ENCODE measurements at places on chromosomes 7 and 10. TPM values are rescaled to one million over a fixed set of nuclear protein-coding genes. Genes with fewer than 3 reads are reported as not detected.

HEPACAM2 gene
- not detected for polyA plus RNA-seq

GRCh38 chr7:152176797-152177196, 151.3 kb downstream of the GALNT11 start:
- H3K4me3 ChIP-seq: no peak overlapping the region
- H3K27me3 ChIP-seq: no peaks in the 10 kb centered on the region
- H3K36me3 ChIP-seq: peaks cover 20% of the 10 kb centered on the region
- H3K4me1 ChIP-seq: no peaks in the 10 kb centered on the region
- DNase-seq: no peak

DNA sequence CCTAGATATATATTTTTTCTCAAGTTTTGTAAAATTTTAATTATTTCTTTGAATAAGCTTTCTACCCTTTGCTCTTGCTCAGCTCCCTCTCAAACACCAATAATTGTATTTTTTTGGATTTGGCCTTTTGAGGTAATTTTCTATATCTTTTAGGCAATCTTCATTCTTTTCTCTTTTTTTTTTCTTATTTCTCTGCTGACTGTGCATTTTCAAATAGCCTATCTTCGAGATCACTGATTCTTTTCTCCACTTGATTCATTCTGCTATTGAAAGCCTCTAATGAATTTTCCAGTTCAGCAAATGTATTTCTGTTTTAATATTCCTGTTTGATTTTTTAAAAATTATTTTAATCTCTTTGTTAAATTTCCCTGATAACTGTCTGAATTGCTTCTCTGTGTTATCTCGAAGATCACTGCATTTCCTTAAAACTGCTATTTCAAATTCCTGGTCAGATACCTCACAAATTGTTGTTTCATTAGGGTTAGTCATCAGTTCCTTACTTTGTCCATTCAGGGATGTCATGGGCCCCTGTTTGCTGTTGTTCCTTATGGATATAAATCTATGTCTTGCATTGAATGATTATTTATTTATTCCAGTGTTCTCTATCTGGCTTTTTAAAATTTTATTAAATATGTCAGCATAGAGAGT, 100.1 kb upstream of the UNC5B start:
- H3K36me3 ChIP-seq: no peaks in the 10 kb centered on the region
- no peaks in the 10 kb centered on the region for H3K27me3 ChIP-seq
- DNase-seq: no peak
- H3K4me1 ChIP-seq: no peaks in the 10 kb centered on the region
- H3K27ac ChIP-seq: no peak overlapping the region
- no peak overlapping the region for H3K4me3 ChIP-seq

DNA sequence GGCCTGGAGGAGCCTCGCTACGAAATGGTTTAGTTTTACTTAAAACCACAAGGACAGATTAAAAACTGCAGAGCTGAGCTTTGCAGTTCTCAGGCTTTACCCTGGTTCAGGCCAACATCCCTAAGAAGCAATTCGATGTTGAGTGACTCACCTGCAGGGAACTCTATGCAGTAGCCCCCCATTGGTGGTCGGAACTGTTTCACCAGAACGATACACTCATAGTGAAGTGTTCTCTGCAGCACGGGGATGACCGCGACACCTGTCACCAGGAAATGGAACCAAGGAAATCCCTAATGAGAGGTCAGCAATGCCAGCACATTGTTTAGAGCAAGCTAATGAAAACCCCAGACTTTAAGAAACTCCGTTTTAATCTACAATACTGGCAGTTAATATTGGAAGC, 18.0 kb downstream of the NUDT5 start:
- peaks cover 9% of the 10 kb centered on the region for H3K4me1 ChIP-seq
- H3K27me3 ChIP-seq: no peaks in the 10 kb centered on the region
- peaks cover 21% of the 10 kb centered on the region for H3K36me3 ChIP-seq
- DNase-seq: no peak
- H3K4me3 ChIP-seq: no peak overlapping the region

DNA sequence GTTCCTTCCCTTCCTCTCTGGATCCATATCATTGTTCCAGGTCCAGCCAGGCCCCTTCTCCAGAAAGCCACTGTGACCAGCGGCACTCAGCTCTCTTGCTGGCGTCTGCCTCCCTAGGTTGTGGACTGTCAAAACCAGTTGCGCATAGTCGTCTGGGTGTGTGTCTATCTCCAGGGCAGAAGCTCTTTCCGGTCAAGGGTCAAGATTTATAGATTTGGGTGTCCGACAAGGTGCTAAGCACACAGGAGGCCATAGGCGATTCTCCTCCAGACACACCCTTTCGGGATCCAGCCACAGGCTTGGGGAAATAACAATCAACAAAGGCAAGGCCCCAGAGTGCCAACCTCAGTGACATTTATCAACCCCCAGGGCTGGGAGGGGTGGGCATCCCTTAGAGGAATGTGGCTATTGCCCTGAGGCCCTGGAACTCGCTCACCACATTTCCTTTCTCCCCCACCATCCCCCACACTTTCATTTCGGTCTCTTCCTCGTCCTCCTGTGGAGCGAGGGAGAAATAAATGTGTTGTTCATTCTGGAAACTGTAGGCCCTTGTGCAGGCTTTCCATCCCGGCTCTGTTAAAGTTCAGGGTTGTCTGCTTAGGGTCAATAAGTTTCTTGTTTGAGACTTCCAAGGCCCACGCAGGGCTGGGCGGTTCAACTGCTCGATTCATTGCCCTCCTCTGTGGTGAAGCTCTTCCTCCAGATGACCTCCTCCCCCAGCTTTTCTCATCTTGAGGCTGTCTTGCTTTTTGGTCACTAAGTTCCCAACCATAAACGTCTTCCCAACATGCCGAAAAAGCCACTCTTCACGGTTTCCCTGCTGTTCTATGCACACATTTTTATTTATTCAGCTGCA, 57.9 kb downstream of the AFAP1L2 start:
- H3K4me1 ChIP-seq: no peaks in the 10 kb centered on the region
- H3K36me3 ChIP-seq: no peaks in the 10 kb centered on the region
- no peak overlapping the region for H3K27ac ChIP-seq
- H3K27me3 ChIP-seq: no peaks in the 10 kb centered on the region
- H3K4me3 ChIP-seq: no peak overlapping the region

MBL2 gene
- polyA plus RNA-seq: not detected

DNA sequence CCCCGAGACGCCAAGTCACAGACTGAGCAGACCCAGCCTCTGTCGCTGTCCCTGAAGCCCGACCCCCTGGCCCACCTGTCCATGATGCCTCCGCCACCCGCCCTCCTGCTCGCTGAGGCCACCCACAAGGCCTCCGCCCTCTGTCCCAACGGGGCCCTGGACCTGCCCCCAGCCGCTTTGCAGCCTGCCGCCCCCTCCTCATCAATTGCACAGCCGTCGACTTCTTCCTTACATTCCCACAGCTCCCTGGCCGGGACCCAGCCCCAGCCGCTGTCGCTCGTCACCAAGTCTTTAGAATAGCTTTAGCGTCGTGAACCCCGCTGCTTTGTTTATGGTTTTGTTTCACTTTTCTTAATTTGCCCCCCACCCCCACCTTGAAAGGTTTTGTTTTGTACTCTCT, 215.6 kb downstream of the TCF7L2 start:
- no peaks in the 10 kb centered on the region for H3K27me3 ChIP-seq
- peaks cover under 1% of the 10 kb centered on the region for H3K36me3 ChIP-seq
- no peak for DNase-seq

- H3K36me3 ChIP-seq: no peaks in the 10 kb centered on the region
- DNase-seq: no peak
- H3K27me3 ChIP-seq: no peaks in the 10 kb centered on the region
- H3K4me3 ChIP-seq: no peak overlapping the region
- H3K4me1 ChIP-seq: no peaks in the 10 kb centered on the region
These were observed 17.5 kb downstream of the KIAA1549 start for GRCh38 chr7:138963675-138964074.

GRCh38 chr7:154746571-154747360, 256.2 kb downstream of the PAXIP1 start:
- H3K36me3 ChIP-seq: no peaks in the 10 kb centered on the region
- H3K4me1 ChIP-seq: no peaks in the 10 kb centered on the region
- no peak overlapping the region for H3K4me3 ChIP-seq
- H3K27ac ChIP-seq: no peak overlapping the region
- DNase-seq: no peak

ADRA2A gene
- not detected for polyA plus RNA-seq

INPP5A gene
- polyA plus RNA-seq: 11.2 TPM

SEMA3A gene
- polyA plus RNA-seq: 2.1 TPM

DNA sequence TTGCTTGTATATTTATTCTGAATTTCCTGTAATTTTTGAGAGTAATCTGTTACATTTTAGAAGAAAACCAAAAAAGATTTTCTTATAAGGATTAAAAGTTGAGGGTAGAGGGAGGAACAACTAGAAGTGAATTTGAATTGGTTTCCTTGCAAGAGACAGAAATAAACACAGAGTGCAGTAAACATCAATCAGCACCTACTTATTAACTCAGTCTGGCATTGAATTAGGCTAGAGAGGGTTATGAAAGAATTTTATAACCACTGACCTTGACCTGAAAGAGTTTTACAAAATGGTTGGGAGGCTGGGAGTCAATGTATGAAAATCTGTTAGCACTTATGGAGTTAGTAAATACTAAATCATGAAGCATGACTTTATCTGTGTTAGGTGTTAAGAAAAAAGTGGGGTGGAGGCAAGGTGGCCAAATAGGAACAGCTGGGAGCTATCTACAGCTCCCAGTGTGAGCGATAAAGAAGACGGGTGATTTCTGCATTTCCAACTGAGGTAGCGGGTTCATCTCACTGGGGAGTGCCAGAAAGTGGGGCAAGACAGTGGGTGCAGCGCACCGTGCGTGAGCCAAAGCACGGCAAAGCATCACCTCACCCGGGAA, 106.5 kb downstream of the PDE1C start:
- DNase-seq: no peak
- no peaks in the 10 kb centered on the region for H3K4me1 ChIP-seq
- H3K27ac ChIP-seq: no peak overlapping the region

DNA sequence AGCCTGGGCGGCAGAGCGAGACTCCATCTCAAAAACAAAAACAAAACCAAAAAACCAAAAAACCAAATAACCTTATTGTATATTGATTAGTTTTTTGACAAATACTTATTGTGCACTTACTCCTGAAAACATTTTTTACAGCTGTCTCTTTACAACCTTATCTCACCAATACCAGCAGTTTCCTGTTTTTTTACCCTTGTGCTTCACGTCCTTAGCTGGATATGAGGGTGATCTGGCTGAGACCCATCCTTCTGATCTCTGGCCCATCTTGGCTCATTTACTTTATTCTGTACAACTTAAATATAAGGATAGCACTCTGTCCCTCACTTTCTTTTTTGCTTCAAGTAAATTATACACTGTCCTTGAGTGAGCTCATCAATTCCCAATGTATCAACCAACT, 104.6 kb upstream of the DNAJB12 start:
- no peaks in the 10 kb centered on the region for H3K36me3 ChIP-seq
- no peak overlapping the region for H3K4me3 ChIP-seq
- DNase-seq: no peak
- H3K27ac ChIP-seq: no peak overlapping the region
- H3K4me1 ChIP-seq: no peaks in the 10 kb centered on the region

GRCh38 chr7:75789361-75789924, 17.4 kb upstream of the CCL26 start:
- H3K4me1 ChIP-seq: peaks cover 5% of the 10 kb centered on the region
- H3K4me3 ChIP-seq: no peak overlapping the region
- no peaks in the 10 kb centered on the region for H3K36me3 ChIP-seq
- peaks cover 4% of the 10 kb centered on the region for H3K27me3 ChIP-seq
- H3K27ac ChIP-seq: no peak overlapping the region
- DNase-seq: no peak

IFIT1B gene
- not detected for polyA plus RNA-seq

SFRP4 gene
- not detected for polyA plus RNA-seq

- H3K27me3 ChIP-seq: no peaks in the 10 kb centered on the region
- no peak overlapping the region for H3K27ac ChIP-seq
- no peaks in the 10 kb centered on the region for H3K36me3 ChIP-seq
- H3K4me3 ChIP-seq: no peak overlapping the region
- no peaks in the 10 kb centered on the region for H3K4me1 ChIP-seq
These were observed 12.0 kb upstream of the ZNF800 start for GRCh38 chr7:127404286-127405072.

DNA sequence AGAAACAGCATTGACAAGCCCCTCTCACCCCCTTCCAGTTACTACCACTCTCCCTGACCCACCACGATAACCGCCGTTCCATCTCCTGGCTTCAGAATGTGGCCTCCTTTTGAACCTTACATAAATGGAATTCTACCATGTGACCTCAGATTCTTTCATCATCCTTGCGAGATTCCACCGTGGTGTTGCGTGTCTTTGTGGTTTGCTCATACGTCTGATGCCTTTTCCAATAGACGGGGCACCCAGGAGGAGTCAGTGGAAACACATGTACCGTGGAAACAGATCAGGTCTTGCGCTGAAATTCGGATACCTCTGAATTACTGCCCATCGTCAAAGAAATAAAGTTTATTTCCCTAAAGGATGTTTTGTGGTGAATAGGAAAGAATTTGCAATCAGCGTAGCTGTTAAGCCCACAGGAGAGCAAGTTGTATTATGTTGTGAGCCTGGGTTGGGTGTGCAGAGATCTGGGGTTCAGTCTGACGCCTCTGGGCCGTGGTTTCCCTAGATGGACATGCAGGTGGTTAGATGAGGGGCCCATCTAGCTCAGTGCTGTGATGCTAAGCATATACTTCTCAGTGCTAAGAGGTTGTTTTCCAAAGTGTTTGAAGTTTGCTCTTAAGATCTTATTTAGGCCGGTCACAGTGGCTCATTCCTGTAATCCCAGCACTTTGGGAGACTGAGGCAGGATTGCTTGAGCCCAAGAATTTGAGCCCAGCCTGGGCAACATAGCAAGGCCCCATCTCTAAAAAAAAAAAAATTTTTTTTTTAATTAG, 29.1 kb downstream of the GTF2IRD1 start:
- no peak overlapping the region for H3K4me3 ChIP-seq
- H3K4me1 ChIP-seq: peaks cover 48% of the 10 kb centered on the region
- H3K27me3 ChIP-seq: no peaks in the 10 kb centered on the region
- DNase-seq: no peak
- H3K36me3 ChIP-seq: no peaks in the 10 kb centered on the region

ERVW-1 gene
- not detected for polyA plus RNA-seq

GRID2IP gene
- polyA plus RNA-seq: 0.01 TPM

ARMC3 gene
- not detected for polyA plus RNA-seq

MYL7 gene
- 2.9 TPM for polyA plus RNA-seq

ASB15 gene
- not detected for polyA plus RNA-seq

DNA sequence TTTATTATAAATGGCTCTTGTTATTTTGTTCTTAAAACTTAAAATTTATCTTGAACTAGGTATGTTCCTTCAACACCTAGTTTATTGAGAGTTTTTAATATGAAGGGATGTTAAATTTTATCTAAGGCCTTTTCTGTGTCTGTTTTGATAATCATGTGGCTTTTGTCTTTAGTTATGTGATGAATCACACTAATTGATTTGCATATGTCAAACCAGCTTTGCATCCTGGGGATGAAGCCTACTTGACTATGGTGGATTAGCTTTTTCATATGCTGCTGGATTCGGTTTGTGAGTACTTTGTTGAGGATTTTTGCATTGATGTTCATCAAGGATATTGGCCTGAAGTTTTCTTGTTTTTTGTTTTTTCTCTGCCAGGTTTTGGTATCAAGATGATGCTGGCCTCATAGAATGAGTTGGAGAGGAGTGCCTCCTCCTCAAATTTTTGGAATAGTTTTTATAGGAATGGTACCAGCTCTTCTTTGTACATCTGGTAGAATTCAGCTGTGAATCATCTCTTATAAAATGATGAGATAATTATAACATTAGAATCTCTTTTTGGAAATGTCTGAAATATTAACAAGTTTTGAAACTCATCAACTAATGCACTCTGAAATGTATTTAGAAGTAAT, 78.7 kb upstream of the AGR3 start:
- H3K36me3 ChIP-seq: no peaks in the 10 kb centered on the region
- no peaks in the 10 kb centered on the region for H3K27me3 ChIP-seq
- no peak for DNase-seq
- H3K4me3 ChIP-seq: no peak overlapping the region
- H3K4me1 ChIP-seq: no peaks in the 10 kb centered on the region
- H3K27ac ChIP-seq: no peak overlapping the region

ATOH7 gene
- 0.04 TPM for polyA plus RNA-seq
